ENCODE measurements at places on chromosomes 1 and 21. TPM values are rescaled to one million over a fixed set of nuclear protein-coding genes. Genes with fewer than 3 reads are reported as not detected.

OR2W3 gene
- 0.39 TPM for total RNA-seq

CELF3 gene
- not detected for total RNA-seq

IGSF5 gene
- total RNA-seq, result not detected

AGRN gene
- 38.6 TPM for total RNA-seq

ZNF670 gene
- total RNA-seq, result 4.1 TPM

DPYD gene
- 39.2 TPM for total RNA-seq

S100A7 gene
- total RNA-seq, result not detected

CASP9 gene
- total RNA-seq, result 9.4 TPM

TOR1AIP1 gene
- total RNA-seq, result 68.4 TPM

CACNA1S gene
- not detected for total RNA-seq

APOBEC4 gene
- not detected for total RNA-seq

CCNL2 gene
- total RNA-seq, result 153 TPM

SYT11 gene
- 42.8 TPM for total RNA-seq

KCNQ4 gene
- total RNA-seq, result 7.2 TPM

DNA sequence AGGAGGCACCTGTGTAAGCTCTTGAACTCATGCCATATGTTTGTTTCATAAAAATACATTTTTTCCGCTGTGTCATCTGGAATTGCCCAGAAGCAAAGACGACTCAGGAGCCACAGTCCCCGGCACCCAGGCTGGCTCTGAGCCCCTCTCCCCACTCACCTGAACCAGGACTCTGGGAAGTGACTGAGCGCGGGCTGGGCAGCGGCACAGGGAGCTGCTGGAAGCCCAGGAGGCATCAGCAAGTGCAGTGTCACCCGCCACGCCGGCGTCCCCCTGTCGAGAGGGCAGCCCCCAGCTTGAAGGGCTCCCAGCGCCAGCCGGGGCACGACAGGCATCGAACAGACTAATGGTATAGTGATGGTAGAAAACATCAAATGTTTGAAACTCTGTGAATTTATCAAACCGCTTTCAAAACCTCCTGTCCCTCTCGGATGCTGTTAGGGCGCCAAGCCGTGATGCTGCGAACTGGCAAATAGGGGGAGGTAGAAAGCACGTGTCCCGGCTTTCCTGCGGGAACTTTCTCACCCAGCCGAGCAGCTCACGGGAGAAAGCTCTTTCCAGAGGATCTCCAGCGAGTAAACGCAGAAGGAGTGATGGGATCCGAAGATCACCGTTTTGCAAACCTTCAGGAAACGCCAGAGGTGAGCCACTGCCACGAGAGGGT lies 57.8 kb upstream of the COL18A1 start:
- no peak for DNase-seq

GRCh38 chr1:207314816-207315215 lies 6.7 kb upstream of the CD55 start:
- DNase-seq, result no peak

DNA sequence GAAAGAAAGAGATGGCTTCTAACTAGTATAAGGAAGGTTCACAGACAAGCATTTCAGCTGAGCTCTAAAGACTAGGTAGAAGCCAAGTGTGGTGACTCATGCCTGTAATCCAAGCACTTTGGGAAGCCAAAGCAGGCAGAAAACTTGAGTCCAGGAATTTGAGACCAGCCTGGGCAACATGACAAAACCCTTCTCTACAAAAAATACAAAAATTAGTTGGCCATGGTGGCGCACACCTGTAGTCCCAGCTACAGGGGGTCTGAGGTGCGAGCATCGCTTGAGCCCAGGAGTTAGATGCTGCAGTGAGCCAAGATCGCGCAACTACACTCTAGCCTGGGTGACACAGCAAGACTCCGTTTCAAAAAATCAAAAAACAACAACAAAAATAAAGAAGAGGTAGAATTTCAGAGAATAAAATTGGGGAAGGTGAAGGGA lies 27.8 kb downstream of the FBXO42 start:
- no peak for DNase-seq

GRCh38 chr1:227547310-227548118 lies 15.8 kb upstream of the ZNF678 start:
- DNase-seq, result no peak

GRCh38 chr1:103529746-103530145 lies 4.2 kb downstream of the RNPC3 start:
- DNase-seq, result no peak

DNA sequence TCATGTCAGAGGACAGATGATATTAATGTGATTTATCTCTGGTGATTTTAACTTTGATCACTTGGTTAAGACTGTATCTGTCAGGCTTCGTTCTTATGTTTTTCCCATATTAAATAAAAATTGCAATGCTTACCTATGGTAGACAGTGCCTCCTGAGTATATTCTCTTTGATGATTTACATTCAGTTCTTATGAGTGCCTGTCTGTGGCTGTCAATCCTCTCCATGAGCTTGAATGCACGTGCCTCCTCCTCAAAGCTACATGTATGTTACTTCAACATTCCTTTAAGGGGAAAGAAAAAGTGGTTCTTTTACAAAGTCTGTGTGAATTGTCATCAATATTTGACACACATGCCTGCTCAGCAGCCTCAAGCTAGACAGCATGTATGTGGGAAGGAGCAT lies 44.2 kb upstream of the RGS2 start:
- DNase-seq, result no peak

DNA sequence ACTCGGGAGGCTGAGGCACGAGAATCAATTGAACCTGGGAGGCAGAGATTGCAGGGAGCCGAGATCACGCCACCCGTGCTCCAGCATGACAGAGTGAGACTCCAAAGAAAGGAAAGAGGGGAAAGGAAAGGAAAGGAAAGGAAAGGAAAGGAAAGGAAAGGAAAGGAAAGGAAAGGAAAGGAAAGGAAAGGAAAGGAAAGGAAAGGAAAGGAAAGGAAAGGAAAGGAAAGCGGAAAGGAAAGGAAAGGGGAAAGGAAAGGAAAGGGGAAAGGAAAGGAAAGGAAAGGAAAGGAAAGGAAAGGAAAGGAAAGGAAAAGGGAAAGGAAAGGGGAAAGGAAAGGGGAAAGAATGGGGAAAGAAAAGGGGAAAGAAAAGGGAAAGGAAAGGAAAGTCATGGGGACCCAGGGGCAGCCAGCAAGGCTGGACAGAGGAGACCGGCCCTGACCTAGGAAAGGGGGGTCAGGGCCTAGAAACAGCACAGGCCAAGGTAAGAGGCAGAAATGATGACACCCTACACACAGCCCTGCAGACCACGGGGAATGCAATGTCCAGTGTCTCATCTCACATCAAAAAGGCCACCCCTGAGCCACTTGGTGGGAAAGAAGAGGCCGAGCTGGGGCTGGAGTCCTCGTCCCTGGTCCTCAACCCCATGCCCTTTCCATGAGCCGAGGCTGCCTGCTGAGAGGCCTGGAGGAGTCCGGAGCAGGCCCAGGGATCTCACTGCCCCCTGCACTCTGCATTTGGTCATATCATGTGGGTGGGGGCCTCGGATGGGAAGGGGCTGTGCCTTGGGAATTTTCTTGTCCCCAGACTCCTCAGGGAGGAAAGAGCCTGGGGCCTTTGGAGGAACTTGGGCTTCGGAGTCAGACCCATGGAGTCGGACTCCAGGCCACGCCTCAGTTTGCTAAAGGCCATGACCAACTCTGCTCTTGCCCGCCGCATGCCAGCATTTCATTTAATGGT lies 18.8 kb upstream of the LAPTM5 start:
- no peak for DNase-seq

- no peak for DNase-seq
Measured at GRCh38 chr1:13541435-13542215, 27.8 kb upstream of the LRRC38 start.

DNA sequence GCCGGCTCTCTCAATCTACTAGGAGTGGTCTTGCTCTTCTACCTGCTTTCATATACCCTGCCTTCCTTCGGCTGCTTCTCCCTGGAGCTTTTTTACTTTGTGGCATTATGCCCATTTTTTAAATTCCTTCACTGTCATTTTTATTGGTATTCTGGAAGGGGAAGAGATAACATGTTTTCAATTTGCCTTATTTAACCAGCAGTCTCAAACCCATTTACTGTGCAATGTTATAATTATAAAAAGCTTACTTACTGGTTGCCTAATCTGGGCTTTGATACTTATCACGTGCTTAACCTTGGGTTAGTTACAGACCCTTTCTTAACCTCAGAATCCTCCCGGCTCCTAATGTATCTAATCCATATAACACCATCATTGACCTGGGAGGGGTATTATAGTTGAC lies 128.1 kb downstream of the SIPA1L2 start:
- DNase-seq, result no peak

DNA sequence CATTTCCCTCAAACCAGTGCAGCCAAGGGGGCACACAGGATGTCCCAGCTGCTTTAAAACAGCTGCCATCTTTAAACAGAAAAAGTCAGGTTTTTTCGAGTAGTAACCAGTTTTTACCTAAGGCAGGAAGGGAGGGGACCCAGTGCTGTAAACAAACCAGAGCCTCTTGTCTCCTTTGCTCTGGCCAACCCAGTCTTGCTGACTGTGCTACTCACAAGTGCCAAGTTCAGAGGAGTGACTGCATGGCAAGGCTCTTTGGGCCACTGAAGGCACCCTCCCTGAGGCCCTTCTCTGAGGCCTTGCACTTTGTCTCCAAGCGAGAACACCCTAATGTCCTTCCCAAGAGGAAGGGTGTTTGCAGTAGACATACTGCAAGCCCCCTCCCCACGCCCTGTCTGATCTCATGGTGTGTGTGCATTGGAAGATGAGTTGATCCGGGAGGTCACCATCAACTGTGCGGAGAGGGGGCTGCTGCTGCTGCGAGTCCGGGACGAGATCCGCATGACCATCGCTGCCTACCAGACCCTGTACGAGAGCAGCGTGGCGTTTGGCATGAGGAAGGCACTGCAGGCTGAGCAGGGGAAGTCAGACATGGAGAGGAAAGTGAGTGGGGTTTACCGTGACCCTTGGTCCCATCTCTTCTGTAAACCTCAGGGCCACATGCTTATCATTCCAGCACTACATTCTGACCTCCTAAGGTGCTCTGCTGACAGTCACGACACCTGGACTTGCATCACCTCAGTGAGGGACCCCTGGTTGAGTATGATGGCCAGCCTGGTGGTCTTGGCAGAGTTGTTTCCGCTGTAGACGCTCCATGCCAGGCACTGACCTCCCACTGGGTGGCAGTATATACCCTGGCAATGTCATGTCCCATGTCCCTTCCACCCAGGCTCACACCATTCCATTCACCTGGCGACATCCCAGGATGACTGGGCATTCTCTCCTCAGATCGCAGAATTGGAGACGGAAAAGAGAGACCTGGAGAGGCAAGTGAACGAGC lies 4.7 kb downstream of the DNALI1 start:
- DNase-seq, result peak; percentile 48

DNA sequence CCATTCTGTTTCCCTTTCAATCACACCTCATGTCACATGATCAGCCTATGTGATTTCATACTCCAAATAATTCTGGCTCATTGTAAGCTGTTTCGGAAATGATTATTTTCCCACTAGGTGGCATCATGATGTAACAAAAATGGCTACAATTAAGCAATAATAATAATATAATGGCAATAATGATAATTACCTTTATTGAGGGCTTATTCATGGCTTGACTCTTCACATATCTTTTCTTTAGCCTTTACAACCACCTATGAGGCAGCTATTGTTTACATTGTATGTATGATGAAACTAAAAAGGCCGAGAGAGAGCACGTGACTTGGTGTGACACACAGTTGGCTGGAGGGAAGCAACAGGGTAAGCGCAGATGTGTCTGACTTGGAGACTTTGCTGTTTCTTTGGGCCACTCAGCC lies 12.5 kb upstream of the KPRP start:
- no peak for DNase-seq

DNA sequence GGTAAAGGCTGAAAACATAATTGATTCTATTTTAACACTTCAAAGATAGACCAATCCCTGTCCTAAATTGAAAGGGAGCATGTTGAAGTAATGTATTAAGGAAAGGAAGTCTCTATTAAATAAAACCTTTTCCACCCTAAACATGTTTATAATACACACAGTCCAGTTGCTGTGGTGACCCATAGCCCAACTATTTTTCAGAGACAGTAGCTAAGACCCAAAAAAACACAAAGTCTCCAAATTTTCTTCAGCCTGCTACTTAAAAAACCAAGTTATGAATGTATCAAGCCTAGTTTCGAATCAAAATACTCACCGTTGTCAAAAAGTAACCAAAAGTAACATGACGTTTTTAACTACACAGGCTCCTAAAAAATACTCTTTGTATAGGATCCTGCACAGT lies 1.6 kb downstream of the ELK4 start:
- DNase-seq, result no peak

DNA sequence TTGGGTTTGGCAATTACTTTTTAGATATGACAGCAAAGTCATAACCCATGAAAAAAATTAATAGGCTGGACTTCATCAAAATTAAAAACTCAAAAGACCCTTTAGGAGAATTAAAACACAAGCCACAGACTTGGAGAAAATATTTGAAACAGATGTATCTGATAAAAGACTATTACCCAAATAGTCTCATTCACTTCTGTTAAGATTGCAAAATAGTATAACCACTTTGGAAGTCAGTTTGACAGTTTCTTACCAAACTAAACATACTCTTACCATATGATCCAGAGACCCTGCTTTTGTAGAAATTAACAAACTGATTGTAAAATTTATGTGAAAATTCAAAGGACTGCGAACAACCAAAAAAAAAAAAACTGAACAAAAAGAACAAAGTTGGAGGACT lies 32.5 kb upstream of the SLC44A3 start:
- DNase-seq, result no peak

- no peak for DNase-seq
Measured at GRCh38 chr1:213987927-213988506, at the start of gene PROX1. TSS of gene PROX1 (plus strand) at chr1:213987973. CDS start at chr1:213996536, 8,563 bp downstream.

DNA sequence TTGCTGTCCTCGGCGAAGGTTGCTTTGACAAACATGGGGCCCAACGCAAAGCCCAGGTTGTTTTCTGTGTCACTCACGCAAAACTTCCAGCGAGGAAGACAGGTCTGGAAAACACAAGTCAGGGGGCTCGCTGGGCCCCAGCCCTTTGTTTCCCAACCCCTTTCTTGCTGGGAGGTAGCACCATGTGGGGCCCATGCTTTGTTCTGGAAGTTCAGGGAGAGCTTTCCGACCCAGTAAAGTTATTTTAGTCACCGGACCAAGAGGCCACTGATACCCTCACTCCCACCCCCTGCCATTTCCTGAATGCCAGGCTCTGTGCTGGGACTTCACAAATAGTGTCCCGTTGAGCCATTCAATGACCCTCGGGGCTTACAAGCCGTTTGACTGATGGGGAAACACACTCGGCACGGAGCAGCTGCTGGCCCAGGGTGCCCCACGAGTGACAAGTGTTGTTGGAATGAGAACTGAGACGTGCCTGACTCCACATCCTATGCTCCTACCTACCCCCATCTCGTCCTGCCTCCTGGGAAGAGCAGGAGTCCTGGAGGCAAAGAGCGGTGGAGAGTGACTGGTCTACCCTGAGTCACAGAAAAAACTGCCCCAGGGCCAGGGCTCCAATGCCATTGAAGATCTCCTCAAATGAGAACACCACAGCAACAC lies 52.0 kb downstream of the ECE1 start:
- no peak for DNase-seq

DNA sequence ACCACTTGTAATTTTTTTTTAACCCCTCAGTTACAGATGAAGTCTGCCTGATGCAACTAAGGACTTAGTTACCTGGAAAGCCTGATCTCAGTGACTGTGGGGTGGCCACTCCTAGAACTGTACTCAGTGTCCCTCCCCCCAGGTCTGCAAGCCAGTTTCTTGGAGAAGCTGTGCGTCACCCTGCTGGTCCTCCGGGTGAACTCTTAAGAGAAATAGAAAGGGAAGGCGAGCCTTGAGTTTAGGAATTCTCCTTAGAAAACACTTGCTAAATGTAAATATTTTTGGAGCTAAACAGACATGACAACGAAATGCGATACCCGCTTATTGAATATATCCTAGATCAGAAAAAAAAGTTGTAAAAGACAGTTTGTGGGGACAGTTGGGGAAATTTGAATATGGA lies 730 bp downstream of the SLC16A4 start:
- peak; percentile 75 for DNase-seq

- no peak for DNase-seq
Measured at GRCh38 chr1:174720618-174721017, 272.9 kb downstream of the GPR52 start.

All from aorta (tissue), 5 donors.